NCI-H2029 (cell line): ENCODE measurements at places on chromosomes 2 and 18.

- no peak for DNase-seq
These were observed 778.5 kb upstream of the FANCL start for GRCh38 chr2:59019566-59020159.

DNA sequence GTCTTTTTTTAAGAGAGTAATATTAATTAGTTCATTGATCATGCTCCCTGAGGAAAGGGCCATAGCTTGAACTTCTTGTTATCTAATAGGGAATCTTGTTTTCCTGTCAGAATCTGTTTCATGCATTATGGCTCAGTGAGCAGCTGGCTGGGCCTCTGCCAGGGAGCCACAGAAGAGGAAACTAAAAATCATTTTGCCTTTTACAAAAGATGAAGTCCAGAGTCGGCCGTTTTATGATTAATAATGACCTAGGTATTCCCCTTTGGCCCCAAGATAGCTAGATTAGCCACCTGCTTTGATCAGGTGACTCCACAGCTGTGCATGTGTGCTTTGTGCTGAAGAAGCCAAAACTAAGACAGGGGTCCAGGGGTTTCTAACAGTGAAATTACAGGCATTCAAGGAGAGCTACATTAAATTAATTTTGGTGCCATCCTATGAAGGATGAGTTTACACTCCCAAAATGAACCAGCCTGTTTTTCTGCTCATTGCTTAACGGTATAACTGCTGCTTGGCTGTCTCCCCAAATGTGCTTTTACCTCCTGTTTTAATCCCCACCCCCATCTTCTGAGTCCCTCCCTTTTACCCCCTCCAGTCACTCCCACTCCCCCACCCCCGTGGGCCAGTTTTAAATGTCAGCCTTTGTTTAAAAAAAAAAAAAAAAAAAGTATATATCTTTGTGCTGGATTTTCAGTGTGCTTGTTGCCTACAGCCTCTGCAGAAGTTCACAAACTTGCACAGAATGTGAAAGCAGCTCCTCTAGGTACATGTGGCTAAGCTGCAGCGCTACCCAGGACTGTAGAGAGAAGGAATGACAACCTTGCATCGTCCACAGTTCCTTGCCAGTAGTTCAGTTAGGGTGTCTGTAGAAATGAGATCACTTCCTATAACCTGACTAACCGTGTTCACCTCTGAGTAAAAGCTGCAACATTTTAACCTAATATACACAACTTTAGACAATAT lies 93.1 kb downstream of the CABLES1 start:
- DNase-seq: no peak

DNA sequence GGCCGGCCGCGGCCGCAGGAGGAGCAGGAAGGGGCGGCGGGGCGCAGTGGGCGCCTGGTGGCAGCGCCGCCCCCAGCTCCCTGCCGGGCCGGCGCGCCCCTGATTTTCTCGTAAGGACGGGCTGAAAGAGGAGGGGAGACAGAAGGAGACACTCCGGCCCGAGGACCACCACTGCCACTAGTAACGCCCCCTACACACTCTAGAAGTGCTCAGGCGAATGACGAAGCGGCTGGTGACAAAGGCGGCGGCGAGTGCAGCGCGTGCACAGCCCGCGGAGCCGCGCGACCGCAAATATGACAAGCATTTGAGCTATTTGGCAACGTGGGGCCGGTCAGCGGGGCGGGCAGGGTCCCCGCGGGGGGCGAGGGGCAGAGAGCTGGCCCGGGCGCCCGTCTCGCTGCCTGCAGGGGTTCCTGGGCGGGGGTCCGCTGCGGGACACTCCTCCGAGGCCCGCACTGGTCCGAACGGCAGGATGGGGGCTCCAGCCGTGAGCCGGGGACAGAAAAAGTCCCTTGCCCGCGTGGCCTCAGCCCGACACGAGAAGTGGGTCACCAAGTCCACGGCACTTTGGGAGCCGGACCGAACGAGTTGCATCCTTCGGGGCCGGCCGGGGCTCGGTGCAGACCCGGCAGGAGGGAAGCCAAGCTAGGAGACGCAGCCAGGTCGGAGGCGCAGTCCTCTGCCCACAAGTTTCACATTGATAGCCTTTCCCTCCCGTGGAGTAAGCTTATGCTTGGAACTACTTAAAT lies 524 bp upstream of the SERTAD2 start:
- DNase-seq: no peak

- DNase-seq: peak; percentile 30
These were observed 103.7 kb upstream of the TAF1B start for GRCh38 chr2:9739531-9739964.

GRCh38 chr2:230668939-230669303 lies 43.7 kb upstream of the CAB39 start:
- no peak for DNase-seq

GRCh38 chr2:10817413-10817812 lies 4.8 kb upstream of the PDIA6 start:
- no peak for DNase-seq

DNA sequence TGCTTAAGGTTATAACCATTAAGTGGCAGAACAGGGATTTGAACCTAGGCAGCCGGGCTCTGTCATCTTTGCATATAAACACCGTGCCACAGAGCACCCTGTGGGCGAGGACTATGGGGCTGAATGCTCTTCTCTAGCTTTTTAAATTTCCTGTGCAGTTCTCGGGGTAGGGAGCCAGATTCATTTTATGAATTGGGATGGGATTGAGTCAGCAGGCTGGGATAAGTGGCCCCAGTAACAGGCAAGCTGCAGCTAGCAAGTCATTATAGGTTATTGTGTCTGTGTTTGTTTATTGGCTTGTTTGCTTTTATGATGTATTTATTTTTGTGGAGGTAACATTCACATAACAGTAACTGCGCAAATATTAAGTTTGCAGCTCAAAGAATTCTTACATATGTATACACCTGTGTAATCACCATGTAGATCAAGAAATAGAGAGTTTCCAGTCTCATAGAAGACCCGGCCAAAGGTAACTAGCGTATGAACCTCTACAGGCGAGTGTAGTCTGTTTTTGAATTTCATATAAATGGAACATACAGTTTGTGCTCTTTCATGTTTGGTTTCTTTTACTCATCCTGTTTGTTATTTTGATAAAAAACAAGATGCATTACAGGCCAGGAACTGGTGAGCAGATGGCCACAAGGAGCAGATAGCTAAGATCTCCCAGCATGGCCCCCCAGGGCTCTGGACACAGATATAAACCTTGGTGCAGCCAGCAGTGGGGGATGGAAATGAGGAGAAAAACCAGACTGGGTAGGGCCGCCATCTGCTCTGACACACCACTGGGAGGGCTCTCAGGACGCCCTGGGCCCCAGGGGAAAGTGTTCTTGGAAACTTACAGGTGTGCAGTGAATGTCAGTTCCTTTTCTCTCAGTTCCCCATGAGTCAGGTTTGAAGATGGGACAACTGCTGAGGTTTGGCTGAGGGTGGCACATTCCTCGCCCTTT lies 49.2 kb upstream of the GPR155 start:
- DNase-seq: no peak

DNA sequence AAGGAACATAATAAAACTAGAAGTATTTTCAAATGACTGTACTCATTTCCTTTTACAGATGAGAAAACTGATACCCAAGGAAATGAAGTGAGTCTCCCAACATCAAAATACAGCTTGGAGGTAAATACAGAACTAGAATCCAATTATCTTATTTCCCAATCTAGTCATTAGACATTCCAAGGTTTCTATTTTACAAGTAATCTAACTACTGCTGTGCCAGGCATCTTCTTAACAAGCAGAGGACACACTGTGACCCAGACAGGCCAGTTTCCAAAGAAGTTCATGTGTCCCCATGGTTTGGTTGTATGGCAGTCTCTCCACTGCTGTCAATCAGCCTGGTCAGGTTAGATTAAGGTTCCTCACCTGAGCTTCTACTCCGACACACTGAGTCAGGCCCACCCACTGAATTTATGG lies 143.5 kb downstream of the THADA start:
- no peak for DNase-seq

- peak; percentile 47 for DNase-seq
These were observed 12.8 kb upstream of the GBX2 start for GRCh38 chr2:236180831-236181453.

- DNase-seq: no peak
These were observed 91.2 kb downstream of the DYNC1I2 start for GRCh38 chr2:171778515-171778914.

GRCh38 chr2:203191961-203192360 lies 46.9 kb upstream of the CYP20A1 start:
- DNase-seq: no peak
